ENCODE measurements at places on chromosomes 12 and 14.

GRCh38 chr12:88940854-88941253 lies 360.6 kb upstream of the KITLG start:
- DNase-seq, result no peak

- no peak for DNase-seq
Measured at GRCh38 chr14:40762685-40763084, 844.0 kb upstream of the LRFN5 start.

- no peak for DNase-seq
Measured at GRCh38 chr12:97047361-97047760, 140.3 kb downstream of the NEDD1 start.

DNA sequence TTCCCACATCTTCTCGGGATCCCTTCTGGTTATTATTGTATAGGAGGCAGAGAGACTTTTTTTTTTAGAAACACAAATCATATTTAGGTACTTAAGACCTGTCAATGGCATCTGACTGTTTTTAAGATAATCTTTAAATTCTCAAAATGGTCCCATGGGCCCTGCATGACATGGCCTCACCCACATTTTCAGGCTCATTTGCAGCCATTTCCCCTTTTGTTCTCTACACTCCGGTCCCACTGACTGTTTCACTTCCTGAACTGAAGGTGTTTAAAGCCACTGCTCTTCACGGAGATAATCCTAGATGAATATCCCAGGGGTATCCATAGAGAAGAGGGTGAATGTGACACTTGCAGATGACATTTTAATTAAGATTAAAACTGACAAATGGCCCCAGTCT lies 12.3 kb upstream of the C12orf71 start:
- no peak for DNase-seq

GRCh38 chr14:74908861-74909341 lies 14.2 kb downstream of the RPS6KL1 start:
- no peak for DNase-seq

Data from foreskin keratinocyte (primary cell).